Fibroblast of lung (primary cell): ENCODE measurements at places on chromosomes 4 and X.

- DNase-seq, result no peak
Measured at GRCh38 chr4:118265312-118266144, 87.3 kb downstream of the PRSS12 start.

- DNase-seq, result peak; percentile 10
Measured at GRCh38 chr4:40238700-40239548, 42.1 kb downstream of the RHOH start.

DNA sequence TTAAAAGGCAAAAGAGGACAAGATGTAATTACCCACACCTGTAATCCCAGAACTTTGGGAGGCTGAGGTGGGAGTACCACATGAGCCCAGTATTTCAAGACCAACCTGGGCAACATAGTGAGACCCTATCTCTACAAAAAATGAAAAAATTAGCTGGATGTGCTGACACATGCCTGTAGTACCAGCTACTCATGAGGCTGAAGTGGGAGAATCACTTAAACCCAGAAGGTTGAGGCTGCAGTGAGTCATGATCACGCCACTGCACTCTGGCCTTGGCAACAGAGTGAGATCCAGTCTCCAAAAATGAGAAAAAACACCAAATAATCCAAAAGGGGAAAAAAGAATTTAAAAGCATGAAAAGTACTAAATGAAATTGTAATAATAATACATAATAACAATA, 30.8 kb downstream of the NR0B1 start:
- peak; percentile 60 for DNase-seq

- DNase-seq, result no peak
Measured at GRCh38 chrX:133376422-133376821, 38.9 kb downstream of the GPC4 start.

DNA sequence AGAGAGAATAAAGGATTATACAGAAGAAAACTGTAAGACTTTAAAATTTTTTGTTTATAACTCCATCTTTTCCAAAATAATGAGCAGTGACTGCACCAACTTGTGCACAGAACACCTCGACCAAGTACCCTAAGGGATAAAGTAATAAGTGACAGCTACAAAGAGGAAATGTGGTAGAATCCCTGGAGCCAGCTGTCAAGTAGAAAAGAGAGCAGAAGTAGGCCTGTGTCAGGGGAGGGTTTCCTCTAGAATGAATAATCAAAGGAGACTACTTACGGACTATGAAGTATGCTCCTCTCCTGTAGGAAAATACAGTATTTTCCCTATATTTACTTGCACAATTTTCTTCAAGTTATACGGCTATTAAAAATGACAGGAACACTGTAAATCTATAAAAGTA, 1.2 kb downstream of the EIF1AX start:
- no peak for DNase-seq
